ENCODE measurements at places on chromosomes 6 and 20.

DNA sequence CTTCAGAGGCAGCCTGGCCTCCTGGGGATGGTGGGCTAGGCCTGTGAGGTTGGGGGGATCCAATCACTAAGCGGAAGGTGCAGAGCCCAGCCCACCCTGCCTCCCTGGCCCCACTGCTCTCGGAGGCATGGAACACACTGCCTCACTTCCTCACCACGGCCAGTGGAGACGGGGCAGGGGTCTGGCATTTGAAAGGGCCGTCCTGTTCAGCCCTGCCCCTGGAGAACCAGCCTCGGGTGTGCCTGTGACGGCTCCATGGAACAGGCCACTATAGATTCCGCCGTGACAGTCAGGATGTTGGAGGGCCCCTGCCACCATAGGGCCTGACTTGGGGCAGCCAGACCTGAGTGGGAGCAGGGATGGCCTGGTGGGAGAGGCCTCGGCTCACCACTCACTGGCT, 110.2 kb downstream of the DACT2 start:
- no peak for DNase-seq

DNA sequence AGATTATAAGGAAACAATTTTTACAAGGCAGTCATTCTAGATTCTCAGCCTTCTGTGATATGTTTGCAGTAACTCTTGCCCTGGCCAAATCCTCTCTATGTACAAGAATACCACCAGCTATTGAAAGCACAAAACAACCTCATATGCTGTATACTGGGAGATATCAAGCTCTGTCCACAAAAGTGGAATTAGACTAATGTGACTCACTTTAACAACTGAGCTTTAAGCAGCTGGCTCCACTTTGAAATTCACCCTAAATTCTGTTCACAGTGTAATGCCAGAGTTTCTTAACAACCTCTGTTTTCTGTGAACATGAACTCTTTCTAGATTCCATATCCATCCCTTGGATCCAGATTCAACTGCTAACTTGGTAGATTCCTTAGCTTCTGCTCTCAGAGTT, 47.6 kb downstream of the CHD6 start:
- no peak for DNase-seq

- DNase-seq: no peak
Observed at GRCh38 chr6:38168699-38169098, 349.2 kb downstream of the ZFAND3 start.

- DNase-seq: no peak
Observed at GRCh38 chr20:37867289-37868195, 35.4 kb upstream of the VSTM2L start.

DNA sequence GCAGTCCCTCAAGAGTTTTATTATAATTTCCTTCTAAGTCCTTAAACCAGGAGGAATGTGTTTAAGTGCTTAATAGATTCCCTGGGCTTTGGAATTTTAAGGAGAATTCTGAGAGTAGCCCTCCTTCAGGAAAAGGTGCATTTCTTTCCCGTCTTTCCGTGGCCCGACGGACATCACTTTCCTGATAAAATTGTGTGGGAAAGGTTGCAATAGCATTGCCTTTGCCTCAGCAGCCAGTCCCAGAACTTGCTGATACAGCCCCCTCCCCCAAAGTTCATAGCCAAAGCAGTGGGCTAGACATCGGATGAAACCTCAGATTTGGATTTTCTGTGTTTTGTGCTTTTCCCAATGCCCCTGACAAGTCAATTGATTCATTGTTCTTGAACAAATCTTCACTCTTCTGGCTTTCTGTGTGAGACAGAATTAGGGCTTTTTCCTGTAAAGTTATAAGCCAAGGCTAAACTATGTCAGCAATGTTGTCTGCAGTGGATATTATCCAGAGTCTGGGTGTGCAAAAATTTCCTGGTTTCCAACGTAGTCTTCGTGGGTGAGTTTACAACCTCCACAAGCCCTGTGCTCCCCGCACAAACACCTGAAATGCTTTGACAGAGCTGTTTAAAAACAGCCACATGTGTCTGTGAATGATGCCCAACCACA, 1.1 kb upstream of the SMOC2 start:
- DNase-seq: no peak

GRCh38 chr6:55130806-55131324, 43.5 kb upstream of the HCRTR2 start:
- DNase-seq: no peak

DNA sequence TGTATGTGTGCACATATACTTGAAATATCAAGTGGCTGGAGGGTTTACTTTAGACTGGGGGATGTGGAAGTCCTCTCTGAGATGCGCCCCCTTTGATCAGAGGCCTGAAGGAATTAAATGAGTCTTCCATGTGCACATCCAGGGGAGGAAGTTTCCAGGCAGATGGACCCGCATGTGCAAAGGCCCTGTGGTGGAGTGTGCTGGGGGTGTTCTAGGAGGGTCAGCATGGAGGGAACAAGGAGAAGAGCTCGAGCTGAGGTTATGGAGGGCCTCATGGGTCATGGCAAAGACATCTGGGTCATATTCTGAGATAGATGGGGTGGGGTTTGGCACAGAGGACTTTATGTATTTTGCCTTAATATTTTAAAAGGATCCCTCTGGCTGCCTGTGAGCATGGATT, 17.7 kb upstream of the SULF2 start:
- no peak for DNase-seq

Data from dorsolateral prefrontal cortex (tissue), 122 donors.